CD8-positive, alpha-beta memory T cell (primary cell): ENCODE measurements at places on chromosomes 5 and 9. TPM values are rescaled to one million over a fixed set of nuclear protein-coding genes. Genes with fewer than 3 reads are reported as not detected.

DNA sequence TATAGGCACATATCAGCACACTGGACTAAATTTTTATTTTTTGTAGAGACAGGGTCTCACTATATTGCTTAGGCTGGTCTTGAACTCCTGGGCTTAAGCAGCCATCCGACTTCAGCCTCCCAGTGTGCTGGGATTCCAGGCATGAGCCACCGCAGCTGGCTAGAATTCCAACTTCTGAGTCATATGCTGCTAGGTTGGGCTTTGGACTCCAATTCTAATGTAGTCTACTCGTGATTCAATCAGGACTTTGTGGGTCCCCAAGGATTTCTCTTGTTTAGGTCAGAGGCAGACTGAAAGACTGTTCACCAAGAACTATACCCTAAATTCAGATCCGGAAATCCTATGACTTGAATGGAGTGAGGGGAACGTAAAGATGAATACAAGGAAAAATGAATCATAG lies 68.2 kb upstream of the CHD1 start:
- DNase-seq, result no peak
- no peaks in the 10 kb centered on the region for H3K27me3 ChIP-seq
- H3K4me1 ChIP-seq, result no peaks in the 10 kb centered on the region
- H3K36me3 ChIP-seq, result no peaks in the 10 kb centered on the region

DNA sequence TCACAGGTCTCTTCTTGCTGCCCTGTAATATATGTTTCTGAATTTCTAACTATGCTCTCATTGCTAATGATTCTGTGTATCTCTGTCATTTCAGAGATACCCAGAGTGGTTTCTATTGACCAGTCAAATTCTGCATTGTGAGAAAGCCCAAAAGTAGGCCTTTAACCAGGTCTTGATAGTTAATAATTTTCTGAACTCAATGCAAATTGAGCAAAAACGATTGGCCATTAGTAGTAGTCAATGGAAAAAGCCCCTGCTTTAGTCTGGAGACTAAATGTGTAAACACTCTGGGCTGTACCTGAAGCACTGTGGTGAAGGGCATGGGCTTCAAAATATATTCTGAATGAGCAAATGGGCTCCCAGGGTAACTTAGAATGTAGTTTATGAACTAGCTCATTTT lies 307.6 kb downstream of the ARL15 start:
- H3K27me3 ChIP-seq, result no peaks in the 10 kb centered on the region
- no peak overlapping the region for H3K4me3 ChIP-seq
- H3K36me3 ChIP-seq, result no peaks in the 10 kb centered on the region
- DNase-seq, result no peak

- H3K27ac ChIP-seq, result peak overlapping the region; percentile 74
- peak; percentile 60 for DNase-seq
- H3K4me1 ChIP-seq, result peaks cover 67% of the 10 kb centered on the region
Measured at GRCh38 chr9:97985058-97985861, 2.1 kb downstream of the ANP32B start.

DNA sequence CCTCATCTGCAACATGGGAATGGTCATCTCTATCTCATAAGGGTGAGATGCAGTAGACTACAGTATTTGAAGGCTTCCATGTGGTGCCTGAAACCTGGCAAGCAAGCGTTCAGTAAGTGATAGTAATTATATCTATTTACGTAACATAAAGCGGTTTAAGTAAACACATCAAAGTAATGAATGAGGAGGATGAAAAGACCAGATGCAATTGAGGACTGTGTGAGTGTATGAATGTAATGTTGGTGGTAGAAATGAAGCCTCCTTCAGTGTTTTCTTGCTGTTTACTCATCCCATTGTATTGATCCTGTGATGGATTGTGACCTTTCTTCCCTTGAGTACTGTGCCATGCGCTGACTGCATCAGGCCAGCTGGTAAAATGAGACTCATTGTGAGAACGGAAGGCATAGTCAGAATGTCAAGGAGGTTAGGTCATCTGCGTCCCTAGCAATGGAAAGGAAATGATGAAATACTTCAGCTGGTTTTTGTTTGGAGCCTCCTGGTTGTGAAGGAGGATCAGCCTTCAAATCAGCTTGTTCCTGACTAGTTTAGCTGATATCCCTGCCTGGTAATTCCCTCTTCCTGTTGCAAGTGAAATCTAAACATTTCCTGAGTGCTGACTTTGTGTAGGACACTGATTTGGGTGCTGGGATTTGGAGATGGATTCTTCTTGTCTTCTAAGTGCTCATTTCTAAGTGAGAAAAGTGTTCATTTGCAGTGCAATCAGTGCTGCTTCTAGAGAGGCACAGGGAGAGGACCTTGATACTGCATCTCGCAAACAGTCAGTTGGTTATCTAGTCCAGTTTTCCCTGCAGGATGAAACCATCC lies 35.6 kb downstream of the TNFSF8 start:
- H3K4me1 ChIP-seq, result peaks cover 76% of the 10 kb centered on the region
- DNase-seq, result no peak
- no peaks in the 10 kb centered on the region for H3K27me3 ChIP-seq
- no peak overlapping the region for H3K4me3 ChIP-seq

DNA sequence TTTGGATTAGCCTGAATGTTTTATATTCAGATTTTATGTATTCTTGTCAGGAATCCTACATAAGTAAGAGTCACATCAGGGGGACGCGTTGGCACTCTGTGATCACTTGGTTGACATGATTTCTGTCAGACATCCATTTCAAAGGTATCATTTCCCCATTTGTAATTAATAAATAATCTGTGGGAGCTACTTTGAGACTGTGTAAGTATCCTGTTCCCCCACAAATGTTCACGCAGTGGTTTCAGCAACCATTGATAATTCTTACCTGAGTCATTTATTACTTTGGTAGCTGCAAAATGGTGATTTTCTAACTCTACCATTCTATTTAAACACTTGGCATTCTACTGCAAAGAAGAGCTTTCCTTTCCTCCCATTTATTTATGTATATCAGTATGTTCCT lies 56.9 kb upstream of the TBC1D2 start:
- H3K4me1 ChIP-seq, result no peaks in the 10 kb centered on the region
- no peak overlapping the region for H3K27ac ChIP-seq
- H3K36me3 ChIP-seq, result no peaks in the 10 kb centered on the region
- H3K27me3 ChIP-seq, result no peaks in the 10 kb centered on the region
- DNase-seq, result no peak

DNA sequence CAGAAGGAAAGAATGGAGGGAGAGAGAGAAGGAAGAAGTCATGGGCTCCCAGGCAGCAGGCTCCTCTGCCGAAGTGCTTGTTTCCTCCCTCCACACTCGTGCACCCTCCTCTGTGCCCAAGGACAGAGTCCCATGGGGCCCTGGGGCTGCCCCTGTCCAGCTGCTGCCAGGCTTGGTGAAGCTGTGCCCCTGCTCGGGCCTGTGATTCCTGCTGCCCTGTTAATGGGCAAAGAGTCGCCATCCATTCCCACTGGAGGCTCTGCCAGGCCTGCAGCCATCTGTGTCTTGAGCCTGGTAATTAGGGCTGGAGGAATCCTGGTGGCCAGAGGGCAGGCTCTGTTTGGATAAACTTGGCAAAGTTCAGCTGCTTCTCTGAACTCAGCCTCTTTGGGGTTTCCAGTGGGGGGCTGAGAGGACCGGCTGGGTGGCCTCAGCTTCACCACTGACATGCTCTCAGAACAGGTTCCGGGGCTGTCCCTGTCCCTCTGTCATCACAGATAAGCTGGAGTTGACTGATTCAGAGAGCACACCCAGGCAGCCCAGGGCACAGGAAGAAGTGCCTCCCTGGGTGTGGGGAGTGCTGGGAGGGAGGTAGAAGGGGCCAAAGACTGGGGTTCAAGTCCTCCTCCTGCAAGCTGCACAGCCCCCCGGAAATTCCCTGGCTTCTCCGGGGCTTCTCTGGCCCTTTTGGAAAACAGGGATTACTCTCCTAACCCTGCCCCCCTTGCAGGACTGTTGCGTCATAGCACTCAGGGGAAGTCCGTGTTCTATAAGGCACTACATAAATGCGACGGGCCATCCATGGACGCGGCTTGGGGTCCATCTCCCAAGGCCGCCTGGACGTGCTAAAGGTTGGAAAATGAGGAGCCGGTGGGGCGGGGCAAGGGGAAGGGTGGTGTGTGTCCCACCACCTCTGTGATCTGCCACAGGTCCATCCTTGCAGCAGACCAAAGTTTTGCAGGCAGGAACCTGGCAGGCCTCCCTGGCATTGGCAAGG lies 154.8 kb downstream of the PAX5 start:
- no peak overlapping the region for H3K4me3 ChIP-seq
- H3K27ac ChIP-seq, result no peak overlapping the region
- H3K4me1 ChIP-seq, result no peaks in the 10 kb centered on the region
- DNase-seq, result no peak
- H3K27me3 ChIP-seq, result no peaks in the 10 kb centered on the region

The GIN1 gene
- 9.3 TPM for total RNA-seq

- no peak for DNase-seq
- H3K4me3 ChIP-seq, result no peak overlapping the region
- peaks cover 6% of the 10 kb centered on the region for H3K4me1 ChIP-seq
- no peak overlapping the region for H3K27ac ChIP-seq
- H3K27me3 ChIP-seq, result no peaks in the 10 kb centered on the region
- H3K36me3 ChIP-seq, result no peaks in the 10 kb centered on the region
Measured at GRCh38 chr5:181198905-181199519, 6.0 kb downstream of the TRIM7 start.

- H3K27ac ChIP-seq, result no peak overlapping the region
- H3K36me3 ChIP-seq, result no peaks in the 10 kb centered on the region
- no peak overlapping the region for H3K4me3 ChIP-seq
- no peaks in the 10 kb centered on the region for H3K4me1 ChIP-seq
Measured at GRCh38 chr9:76985581-76985980, 33.9 kb upstream of the FOXB2 start.

- no peaks in the 10 kb centered on the region for H3K27me3 ChIP-seq
- H3K4me3 ChIP-seq, result no peak overlapping the region
- H3K4me1 ChIP-seq, result no peaks in the 10 kb centered on the region
- DNase-seq, result no peak
- no peak overlapping the region for H3K27ac ChIP-seq
Measured at GRCh38 chr5:158560170-158560569, 539.5 kb downstream of the EBF1 start.

DNA sequence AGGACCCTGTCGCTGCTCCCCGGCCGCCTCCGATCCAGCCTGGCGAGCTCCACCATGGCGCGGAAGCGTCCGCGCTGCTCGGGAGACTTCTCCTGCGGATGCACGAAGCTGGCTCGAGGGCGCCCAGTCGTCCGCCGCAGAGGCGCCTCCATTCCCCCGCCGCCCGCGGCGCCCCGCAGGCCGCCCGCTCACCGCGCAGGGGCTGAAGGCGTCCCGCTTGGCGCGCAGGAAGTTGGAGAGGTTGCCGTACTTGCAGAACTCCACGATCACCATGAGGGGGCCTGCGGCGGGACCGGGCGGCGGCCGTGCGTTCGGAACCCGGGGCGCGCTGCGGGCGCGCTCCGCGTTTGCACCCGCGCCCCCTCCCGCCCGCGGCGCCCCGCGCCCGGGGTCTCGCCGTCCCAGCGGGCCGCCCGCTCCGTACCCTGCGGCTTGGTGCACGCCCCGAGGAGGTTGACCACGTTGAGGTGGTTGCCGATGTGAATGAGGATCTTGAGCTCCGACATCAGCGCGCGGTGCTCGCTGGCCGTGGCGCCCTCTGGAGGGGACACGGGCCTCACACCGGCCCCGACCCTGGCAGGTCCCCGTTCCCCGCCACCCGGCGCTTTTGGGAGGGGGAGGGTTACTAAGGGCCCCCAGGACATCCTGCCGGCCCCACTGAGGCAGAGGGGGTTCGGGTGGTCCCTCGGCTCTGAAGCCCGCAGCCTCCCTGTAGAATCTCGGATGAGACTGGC lies 27.7 kb upstream of the SCGB3A1 start:
- no peaks in the 10 kb centered on the region for H3K36me3 ChIP-seq
- peaks cover 6% of the 10 kb centered on the region for H3K4me1 ChIP-seq
- H3K4me3 ChIP-seq, result no peak overlapping the region
- H3K27ac ChIP-seq, result no peak overlapping the region
- H3K27me3 ChIP-seq, result no peaks in the 10 kb centered on the region

- DNase-seq, result no peak
- no peaks in the 10 kb centered on the region for H3K4me1 ChIP-seq
- no peak overlapping the region for H3K4me3 ChIP-seq
- H3K36me3 ChIP-seq, result no peaks in the 10 kb centered on the region
- no peaks in the 10 kb centered on the region for H3K27me3 ChIP-seq
Measured at GRCh38 chr5:86983208-86983607, 284.5 kb upstream of the RASA1 start.

DNA sequence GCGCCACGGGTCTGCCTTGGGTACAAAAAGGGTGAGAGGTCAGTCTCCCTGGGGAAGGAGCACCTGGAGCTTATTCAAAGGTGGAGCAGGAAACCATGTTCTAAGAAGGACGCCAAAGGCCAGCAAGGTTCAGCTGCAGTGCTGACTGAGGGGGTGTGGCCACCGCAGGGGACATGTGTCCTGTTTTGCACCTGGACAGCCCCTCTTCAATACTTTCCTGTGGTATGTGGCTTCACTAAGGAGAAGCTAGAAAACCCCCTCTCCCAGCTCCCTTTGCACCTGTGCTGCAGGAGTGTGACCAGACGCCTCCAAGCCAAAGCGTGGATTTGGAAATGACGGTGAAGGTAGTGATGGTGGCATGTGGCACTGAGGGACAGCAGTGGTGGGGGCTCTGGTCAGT lies 23.6 kb downstream of the TRIM14 start:
- no peak overlapping the region for H3K4me3 ChIP-seq
- no peak for DNase-seq
- H3K4me1 ChIP-seq, result peaks cover 44% of the 10 kb centered on the region
- peaks cover 23% of the 10 kb centered on the region for H3K36me3 ChIP-seq

- H3K4me1 ChIP-seq, result no peaks in the 10 kb centered on the region
- DNase-seq, result no peak
- no peak overlapping the region for H3K4me3 ChIP-seq
- no peak overlapping the region for H3K27ac ChIP-seq
- H3K36me3 ChIP-seq, result no peaks in the 10 kb centered on the region
- no peaks in the 10 kb centered on the region for H3K27me3 ChIP-seq
Measured at GRCh38 chr9:106324591-106325280, 538.2 kb upstream of the ZNF462 start.

- no peaks in the 10 kb centered on the region for H3K4me1 ChIP-seq
- no peak overlapping the region for H3K27ac ChIP-seq
- H3K27me3 ChIP-seq, result no peaks in the 10 kb centered on the region
- no peaks in the 10 kb centered on the region for H3K36me3 ChIP-seq
- DNase-seq, result no peak
- no peak overlapping the region for H3K4me3 ChIP-seq
Measured at GRCh38 chr5:139822553-139823425, 27.2 kb downstream of the PSD2 start.

GRCh38 chr9:121283080-121283398 lies 15.1 kb downstream of the GSN start:
- no peak overlapping the region for H3K27ac ChIP-seq
- no peak for DNase-seq
- H3K4me3 ChIP-seq, result no peak overlapping the region
- H3K27me3 ChIP-seq, result no peaks in the 10 kb centered on the region
- H3K4me1 ChIP-seq, result no peaks in the 10 kb centered on the region

The GRIN1 gene
- not detected for total RNA-seq

GRCh38 chr5:176594554-176594953 lies 15.4 kb downstream of the GPRIN1 start:
- no peak overlapping the region for H3K27ac ChIP-seq
- no peaks in the 10 kb centered on the region for H3K36me3 ChIP-seq
- no peak for DNase-seq
- no peak overlapping the region for H3K4me3 ChIP-seq
- H3K27me3 ChIP-seq, result no peaks in the 10 kb centered on the region
- peaks cover 6% of the 10 kb centered on the region for H3K4me1 ChIP-seq

The PCDHA4 gene
- total RNA-seq, result not detected

The IRX4 gene
- total RNA-seq, result not detected
